ENCODE measurements at places on chromosomes 2 and 18. TPM values are rescaled to one million over a fixed set of nuclear protein-coding genes. Genes with fewer than 3 reads are reported as not detected.

DNA sequence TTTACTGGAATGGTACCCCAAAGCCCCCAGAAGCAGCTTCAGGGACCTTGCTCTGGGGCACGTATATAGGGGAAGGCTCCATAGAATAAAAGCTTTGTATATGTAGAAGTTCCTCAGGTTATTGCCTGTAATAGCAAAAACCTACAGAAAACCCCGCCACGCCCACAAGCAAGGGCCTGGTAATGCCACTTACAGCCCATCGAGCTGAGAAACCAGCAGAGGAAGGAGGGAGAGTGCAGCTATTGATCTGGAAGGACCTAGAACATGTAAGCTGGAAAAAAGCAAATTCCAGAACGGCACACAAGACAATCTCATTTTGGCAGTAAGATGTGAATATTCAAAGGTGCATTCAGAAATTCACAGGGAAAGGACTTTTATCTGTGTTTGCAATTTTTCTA lies 15.8 kb downstream of the HS1BP3 start:
- no peak for DNase-seq

DNA sequence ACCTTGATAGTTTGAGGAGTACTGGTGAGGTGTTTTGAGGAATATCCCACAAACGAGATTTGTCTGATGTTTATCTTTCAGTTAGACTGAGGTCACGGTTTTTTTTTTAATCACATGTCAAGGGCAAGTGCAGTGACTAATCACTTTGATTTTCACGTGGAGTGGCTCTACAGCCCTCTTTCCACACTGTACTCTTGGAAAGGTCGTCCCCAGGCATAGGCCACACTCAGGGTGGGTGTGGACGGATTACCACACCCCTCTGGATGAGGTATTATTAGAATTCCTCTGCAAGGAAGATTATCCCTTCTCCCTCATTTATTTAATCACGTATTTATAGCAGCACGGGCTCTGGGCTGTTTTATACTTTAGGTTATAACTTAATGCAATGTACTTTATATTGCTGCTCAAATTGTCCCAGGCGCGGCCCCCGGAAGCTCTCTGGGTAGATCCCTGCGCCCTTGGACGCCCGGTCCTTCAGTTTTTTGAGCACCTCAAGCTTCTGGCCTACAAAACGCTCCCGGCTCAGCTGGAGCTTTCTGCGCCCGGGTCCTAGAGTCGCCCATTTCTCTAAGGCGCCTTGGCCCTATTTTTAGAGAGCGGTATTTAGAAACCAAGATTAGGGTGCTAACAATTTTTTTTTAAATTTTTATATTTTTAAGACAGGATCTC lies 515 bp upstream of the PLEKHB2 start:
- peak; percentile 83 for DNase-seq

DNA sequence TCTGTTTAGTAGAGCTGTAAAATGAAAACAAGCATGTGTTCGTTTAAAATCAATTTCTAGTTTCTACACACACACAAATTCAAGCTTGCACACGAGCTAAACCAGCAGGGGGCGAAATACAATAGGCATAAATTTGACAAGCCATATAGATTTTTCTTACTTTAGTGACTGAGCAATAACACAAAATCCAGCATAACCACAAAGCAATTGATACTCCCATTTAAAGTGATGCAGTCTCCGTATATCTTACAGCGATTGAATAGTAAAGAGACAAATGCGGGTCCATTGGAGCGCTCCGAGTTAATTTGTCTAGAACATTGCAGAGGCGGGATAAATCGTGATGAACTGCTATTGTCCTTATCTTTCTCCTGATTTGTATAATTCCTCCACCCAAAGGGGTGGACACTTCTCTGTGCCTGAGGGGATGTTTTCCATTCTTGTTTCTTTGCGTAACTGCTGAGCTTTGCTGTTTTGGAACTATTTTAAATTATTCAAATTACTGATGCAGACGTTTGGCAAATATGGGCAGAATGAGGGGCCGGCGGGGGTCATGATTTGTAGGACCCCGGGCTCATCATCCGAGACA lies 1.2 kb upstream of the AFTPH start:
- peak; percentile 53 for DNase-seq

GRCh38 chr2:223654384-223654915 lies 52.3 kb upstream of the SCG2 start:
- DNase-seq, result no peak

DNA sequence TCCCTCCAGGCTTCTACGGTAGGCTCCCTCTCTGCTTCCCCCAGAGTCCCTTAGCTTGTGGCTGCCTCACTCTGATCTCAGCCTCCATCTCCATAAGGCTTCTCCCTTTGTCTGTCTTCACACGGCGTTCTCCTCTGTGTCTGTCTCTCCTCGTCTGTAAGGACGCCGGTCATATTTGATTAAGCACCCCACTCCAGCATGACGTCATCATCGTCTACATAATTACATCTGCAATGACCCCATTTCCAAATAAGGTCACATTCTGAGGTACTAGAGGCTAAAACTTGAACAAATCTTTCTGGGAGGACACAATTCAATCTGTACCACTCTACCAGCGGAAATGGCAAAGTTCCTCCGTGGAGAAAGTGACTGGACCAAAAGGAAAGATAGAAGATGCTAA lies 8.3 kb upstream of the COL6A3 start:
- no peak for DNase-seq

GRCh38 chr2:186181625-186182024 lies 304.4 kb upstream of the ZC3H15 start:
- DNase-seq, result no peak

DNA sequence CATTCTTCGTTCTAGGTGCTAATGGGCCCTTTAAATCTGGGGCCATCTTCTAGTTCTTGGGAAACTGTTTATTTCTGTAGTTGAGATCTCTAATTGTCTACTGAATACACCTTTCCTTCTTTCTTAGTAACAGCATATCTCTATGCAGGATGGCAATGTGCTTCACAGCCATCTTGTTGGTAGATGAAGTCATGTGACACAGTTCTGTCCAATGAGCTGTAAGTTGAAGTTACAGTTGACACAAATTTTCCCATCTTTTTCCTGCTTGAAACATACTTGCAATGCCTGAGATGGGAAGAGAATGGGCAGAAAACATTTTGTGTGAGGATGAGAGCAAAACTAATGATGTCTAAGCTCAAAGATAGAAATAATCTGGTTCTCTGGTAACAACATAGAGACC lies 57.3 kb upstream of the PHLPP1 start:
- DNase-seq, result no peak

DNA sequence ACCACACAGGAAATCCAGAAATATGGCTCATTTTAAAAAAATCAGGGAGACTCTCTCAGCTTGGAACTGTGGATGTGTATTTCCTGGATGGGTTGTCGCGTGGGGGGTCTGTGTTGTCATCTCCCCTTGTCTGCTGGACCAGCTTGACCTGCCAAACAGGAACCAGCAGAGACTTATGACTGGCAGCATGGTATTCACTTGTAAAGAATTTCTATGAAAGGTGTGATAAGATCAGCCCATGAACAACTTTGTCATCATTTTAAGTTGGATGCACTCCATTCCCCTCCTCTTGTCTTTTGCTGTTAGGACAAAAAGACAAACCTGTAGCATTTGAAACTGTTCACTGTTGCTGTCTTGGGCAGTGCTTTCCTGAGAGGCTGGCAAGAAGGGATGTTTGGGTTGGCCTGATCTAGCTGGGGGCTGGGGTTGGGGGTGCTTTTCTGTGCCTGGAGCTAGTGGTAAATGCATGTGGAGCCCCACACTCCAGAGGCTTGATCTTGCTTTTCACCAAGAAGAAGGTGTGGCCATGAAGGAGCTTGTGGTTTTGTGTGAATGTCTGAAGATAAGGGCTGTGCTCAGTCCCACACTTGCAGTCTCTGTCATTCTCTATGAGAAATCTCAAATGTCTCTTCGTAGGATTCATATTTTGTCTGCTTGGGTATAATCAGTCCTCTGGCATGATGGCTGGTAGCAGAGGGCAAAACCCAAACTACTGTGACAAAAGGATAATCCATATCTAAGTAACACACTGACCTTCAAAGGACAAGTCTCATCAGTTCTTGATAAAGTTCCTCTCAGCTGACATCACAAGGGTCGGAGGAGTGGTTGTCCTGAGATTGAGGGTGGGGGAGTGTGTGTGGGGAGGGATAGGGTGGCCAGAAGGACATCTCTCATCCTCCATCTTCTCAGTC lies 39.0 kb downstream of the RALB start:
- DNase-seq, result no peak

DNA sequence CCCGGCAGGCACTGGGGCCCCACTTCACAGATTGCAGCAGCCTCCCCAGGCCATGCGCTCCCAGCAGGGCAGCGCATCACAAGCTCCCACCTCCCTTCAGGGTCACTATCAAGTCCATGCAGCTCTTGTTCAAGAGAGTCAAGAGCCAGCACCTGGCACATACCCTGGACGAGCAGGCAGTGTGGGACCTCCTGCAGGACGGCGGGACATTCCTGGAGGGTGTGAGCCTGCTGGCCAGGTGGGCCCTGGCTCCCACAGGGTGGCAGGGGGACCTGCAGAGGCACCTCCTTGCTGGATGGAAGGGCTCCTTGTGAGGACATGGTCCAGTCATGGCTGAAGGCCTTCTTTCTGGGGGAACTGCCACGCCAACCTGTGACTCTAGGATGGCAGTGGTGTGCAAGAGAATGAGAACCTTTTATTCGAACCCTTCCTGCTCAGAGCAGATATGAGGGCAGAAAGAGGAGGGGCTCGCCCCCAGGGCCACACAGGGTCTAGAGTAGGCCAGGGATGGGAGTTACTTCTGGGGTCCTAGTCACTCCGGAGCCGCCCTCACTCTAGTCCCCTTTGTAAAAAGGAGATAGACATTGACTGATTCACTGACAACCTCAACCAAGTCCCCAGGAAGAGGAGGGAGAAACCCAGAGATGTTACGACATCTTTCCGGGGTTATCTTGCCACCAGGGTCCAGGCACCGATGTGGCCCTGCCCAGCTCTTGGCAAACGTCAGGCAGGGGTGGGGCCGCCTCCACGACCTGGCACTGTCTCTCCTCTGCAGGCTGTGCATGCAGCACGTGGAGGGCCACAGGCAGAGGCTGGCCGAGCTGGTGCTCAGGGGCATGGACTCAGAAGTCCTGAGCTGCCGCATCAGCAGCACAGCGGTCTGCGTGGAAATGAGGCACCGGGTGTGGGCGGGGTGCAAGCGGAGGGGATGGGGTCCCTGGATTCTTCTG lies 31.3 kb downstream of the HJURP start:
- no peak for DNase-seq

Gene COPS8
- total RNA-seq, result 69.7 TPM

Gene FKBP1B
- total RNA-seq, result 6.6 TPM
